ENCODE measurements at places on chromosomes 3 and 15.

DNA sequence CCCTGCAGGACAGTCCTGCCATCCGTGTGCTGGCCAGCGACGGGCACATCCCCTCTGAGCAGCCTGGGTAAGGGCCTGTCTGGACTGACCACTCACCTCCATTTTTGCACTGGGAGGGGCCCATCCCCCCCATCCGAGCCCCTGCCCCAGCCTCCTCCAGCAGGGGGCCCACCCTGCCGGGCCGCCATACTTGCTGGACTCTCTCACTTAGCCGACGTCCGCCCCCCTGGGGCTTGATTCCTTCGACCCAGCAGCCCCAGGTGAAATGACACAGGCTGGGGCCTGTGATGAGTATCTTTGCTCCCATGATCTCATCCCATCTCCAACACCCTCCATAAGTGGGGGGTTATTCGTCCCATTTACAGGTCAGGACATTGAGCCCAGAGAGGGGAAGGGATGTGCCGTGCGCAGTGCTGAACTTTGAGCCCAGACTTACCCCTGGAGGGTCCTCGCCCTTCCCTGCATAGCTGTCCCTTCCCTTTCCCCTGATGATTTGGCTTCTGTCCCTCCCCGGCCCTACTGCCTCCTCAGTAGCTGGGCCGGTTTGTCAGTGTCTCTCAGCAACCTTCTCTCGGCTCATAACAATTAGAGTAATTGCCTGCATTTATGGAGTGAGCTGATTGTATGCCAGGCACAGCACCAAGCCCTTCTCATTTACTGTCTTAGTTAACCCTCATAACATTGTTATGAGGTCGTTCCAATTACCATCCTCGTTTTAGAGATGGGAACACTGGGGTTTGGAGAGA, 4.2 kb downstream of the LMAN1L start:
- no peak for DNase-seq

GRCh38 chr3:183210341-183210740, 42.7 kb upstream of the B3GNT5 start:
- DNase-seq, result no peak

GRCh38 chr15:87365186-87365585, 891.4 kb downstream of the NTRK3 start:
- no peak for DNase-seq

DNA sequence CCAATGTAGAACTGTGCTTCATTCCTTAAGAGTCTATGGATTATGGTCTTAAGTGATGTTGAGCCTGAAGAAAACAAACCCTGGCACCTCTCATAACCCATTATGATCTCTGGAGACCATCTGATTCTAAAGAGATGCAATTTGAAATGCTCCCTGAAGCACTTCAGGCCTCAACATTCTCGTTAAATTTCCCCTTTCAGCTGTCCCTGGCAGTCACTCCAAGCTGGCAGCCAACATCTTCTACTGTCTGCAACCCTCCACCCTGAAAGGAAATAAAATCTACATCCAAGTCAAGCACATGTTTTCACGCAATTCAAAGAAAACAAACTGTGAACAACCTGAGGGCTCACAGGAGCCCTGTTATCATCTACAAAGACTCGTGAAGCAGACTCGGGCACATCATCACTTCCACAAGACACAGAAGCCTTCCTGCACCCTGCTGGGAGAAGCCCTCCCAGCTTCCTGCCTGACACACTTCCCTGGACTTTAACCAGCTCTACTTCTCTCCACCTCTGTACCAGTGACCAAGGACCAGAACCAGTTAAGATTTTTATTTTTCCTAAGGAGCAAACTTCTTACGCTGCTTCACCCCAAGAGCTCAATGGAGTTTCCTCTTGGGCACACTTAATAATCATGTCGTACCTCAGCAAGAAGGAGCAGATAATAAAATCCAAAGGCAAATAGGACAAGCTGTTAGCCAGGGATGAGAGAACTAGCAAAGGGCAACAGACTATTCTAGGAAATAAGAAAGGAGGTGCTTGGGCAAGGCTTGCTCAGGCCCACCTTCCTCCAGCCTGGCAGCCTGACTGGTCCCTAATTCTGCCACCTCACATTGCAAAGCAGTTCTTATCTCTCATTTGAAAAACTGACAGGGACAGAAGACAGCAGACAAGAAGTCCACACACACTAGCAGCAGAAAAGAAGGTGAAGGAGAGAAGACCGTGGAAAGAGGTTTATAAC, 67.1 kb downstream of the MAGI1 start:
- DNase-seq, result no peak

GRCh38 chr3:128969993-128970739, 23.7 kb downstream of the CFAP92 start:
- peak; percentile 38 for DNase-seq

DNA sequence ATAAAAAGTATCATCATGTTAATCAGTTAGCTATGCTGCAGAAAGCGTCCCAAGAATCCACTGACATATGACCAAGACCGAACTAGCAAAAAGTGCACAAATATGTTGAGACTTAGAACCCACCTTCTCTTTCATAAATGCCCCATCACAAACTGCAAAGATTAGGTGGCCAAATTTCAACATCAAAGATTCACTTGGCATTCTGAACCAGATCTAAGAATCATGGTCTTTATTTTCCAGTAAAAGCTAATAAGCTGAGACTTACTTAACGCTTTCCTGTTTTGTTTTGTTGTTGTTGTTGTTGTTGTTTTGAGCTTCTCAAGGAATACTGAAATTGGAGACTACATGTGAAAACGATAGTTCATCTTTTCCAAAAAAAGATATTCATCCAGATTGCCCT, 62.4 kb downstream of the ZBTB20 start:
- no peak for DNase-seq

Measured in activated T-helper 9 cell treated with anti-CD3 and anti-CD28 coated beads, Interleukin-2, amount 50 U/mL, for 16 hours (primary cell).